ENCODE measurements at places on chromosomes 5 and 9. TPM values are rescaled to one million over a fixed set of nuclear protein-coding genes. Genes with fewer than 3 reads are reported as not detected.

DNA sequence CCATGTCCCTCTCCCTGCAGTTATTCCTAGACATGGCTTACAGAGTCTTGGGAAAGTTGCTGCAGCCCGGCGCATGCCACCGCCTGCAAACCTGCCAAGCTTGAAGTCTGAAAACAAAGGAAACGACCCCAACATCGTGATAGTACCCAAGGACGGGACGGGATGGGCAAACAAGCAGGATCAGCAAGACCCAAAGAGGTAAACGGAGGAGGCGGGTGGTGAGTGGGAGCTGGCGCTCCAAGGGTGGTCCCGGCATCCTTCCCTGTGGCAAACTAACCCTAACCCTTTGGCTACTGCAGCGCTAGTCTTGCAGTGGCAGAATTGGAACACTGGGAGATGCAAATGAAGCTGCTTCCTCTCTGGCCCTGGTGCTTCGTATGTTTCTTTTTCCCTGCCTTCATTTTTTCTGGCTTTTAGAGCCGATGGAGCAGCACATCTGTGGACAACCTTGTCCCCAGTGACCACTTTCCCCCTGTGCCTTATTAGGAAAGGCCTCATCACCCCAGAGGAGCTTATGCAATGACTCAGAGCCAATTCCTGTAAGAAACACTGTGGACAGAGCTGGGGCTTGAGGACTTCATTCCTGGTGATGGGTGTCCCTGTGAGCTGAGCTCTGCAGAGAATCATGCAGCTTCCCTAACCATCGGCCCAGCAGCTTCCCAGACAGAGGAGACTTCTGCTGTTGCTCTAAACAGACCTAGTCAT, 38.9 kb downstream of the PRRC2B start:
- DNase-seq: no peak

GRCh38 chr5:1374679-1375055, 29.8 kb upstream of the CLPTM1L start:
- no peak for DNase-seq

DNA sequence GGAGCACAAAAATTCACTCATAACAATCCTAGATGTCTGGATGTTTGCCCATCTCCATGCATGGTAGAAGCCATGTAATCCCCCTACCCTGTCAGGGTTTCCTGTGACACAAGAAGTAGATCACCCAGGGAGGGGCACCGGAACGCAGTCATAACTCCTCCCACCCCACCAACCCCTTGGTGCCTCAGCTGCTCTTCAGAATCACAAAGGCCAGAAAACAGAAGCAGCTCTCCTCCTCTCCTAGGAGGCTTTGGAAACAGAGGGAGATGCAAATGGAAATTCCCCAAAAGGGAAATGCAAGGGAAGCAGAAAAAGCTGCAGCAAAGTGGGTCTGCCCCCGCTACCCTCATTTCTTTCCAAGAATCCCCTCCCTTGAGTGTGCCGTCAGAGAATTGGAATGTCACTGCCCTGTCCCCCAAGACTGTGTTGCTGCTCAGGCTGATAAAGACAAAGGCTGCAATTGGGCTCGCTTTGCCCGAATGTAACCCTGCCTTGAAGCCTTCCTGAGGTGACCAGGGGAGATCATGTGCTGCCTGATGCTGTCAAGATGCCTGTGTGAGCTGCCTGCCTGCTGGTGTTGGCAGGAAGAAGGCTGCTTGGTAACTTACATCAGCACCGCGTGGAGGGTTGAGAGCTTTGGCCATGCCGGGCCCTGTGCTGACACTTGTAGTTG, 65.5 kb upstream of the ABCA1 start:
- peak; percentile 27 for DNase-seq

DNA sequence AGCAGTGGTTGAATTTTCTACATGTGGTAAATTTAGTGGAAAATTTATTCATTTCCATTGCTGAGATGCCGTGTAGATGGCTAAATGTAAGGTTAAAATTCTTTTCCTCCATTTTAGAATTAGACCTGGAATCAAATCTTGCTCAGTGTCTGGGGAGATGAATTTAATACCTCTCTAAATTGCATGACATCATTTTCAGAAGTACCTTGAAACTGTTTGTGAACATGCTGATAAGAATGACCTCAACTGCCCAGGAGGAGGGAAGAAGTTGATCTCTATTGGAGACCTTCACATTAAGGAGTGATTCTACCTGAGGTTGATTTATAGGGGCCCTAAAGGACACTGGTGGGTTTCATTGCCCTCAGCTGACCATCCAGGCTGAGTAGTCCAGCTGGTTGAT, 116.7 kb upstream of the EGFLAM start:
- DNase-seq: no peak

DNA sequence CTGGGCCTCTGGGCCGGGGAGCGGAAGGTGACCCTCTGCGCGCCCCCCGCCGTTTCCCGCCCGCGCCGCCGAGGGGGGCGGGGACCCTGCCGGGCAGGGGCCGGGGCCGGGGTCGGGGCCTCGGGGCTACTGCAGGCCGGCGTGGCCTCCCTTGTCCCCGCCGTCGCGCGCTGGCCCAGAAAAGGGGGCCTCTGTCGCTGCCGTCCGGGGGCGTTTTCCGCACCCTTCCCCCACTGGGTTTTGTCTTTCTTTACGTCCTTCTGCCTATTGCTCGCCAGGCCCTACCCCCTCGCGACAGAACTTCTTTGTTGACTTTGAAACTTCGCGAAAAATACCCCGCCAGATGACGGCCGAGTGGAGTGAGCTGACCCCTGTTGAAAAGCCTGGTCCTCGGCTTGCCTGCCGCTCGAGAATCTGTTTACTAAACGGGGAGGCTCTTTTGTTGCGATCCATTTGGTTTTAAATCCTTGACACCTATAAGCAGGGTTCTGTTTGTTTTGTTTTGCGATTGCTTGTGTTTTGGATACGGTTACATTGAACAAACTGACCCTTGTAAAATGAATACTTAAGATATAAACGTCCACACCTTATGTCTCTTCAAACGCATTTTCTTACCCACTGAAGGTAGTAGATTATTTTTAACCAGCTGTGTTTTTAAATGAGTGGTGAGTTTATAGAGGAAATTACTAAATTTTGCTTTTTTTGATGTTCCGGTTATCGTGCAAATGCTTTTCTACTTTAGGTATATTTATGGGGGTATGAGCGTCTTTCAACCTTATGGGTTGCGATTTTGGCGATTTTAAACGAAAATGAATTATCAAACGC, 765 bp downstream of the MARCHF6 start:
- DNase-seq: peak; percentile 74

DNA sequence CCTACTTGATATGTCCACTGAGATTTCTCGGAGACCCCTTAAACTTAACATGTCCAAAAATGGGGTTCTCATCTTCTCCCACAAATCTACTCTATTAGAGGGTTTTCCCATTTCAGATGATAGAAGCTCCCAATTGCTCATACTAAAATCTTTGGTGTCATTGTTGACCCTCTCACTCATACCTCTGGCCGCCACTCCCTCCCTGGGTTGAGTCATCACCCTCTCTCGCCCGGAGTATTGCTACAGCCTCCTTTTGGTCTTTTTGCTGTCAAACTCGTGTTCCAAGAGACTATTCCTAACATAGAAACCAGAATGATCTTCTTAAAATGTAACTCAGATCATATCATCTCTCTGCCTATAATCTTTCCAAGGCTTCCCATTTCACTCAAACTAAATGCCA, 91.0 kb upstream of the GNAQ start:
- no peak for DNase-seq

DNA sequence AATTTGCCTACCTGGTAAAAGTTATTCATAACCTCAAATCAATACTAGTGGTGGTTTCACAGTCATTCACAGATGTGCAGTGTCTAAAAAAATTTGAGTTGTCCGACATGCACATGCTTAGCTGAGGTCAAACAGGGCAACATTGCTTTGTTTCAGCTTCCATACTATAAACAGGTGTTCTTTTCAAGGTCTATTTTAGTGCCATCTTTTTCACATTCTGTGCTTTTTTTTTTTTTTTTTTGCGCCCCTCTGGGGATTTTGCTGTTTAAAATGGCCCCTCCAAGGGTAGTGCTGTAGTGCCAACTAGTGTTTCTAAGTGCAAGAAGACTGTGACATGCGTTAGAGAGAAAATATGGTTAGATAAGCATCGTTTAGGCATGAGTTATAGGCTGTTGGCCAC, 14.5 kb downstream of the PHAX start:
- no peak for DNase-seq

DNA sequence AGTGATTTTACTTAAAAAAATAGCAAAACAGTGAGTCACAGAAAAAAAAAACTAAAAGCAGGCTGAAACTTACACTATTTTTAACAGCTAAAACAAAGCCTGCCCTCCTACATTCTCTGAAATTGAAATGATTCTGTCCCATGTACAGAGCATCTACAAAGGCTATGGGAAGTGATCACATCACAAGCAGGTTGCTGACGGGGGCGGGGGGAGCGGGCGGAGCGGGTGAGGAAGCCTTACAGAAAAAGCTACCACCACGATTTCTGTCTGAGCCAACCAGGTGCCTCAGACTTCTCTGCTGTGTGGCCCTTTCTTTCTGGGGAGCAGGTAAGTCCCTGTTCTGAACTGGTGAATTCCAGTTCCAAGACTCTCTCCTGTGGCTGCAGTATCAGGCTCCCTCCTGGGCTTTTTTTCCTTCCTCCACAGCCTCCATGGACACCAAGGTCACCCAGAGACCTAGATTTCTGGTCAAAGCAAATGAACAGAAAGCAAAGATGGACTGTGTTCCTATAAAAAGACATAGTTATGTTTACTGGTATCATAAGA, 104.9 kb downstream of the ANKRD18B start:
- DNase-seq: no peak

- DNase-seq: no peak
Observed at GRCh38 chr5:165894916-165895315, 2389.5 kb downstream of the MAT2B start.

DNA sequence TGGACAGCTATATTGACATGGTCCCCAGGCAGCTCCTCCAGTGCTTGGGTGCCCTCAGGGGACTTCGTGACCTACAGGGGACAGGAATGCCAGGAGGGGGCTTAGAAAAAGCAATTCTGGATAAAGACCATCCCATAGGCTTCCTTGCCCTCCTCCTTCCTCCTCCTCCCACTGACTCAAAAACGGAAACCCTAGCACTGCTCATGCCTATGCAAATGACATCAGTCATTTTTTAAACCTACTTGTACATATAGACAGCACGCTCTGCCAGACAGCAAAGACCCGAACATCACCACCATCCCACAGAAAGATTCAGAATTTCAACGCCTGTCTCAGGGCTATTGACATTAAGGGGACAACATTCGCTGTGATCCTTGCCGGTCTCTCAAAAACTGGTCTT, 11.0 kb downstream of the IGFBPL1 start:
- no peak for DNase-seq

- DNase-seq: no peak
Observed at GRCh38 chr5:89005990-89006389, 123.0 kb upstream of the MEF2C start.

DNA sequence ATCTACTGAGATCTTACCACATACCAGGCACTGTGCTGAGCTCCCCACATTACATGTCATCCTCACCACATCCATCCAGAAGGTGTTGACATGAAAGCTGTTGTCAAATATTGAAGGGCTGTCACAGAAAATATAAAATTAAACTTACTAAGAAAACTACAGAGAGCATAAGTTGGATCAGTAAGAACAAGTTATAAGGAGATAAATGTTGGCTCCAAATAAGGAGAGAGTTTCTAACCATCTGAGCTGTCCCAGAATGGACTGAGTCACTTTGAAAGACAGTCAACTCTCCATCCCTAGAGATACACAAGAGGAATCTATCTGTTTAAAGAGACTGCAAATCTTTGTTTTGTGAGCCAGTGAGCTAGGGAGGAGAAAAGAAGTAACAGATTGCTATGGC, 169.8 kb downstream of the DRD1 start:
- DNase-seq: no peak

- DNase-seq: no peak
Observed at GRCh38 chr5:112978836-112979235, 2.2 kb downstream of the DCP2 start.

- no peak for DNase-seq
Observed at GRCh38 chr5:66213533-66213932, 69.4 kb downstream of the SREK1 start.

GRCh38 chr5:169956126-169956525, 24.2 kb downstream of the INSYN2B start:
- no peak for DNase-seq

GRCh38 chr9:6590334-6590733, 55.2 kb downstream of the GLDC start:
- DNase-seq: no peak

DNA sequence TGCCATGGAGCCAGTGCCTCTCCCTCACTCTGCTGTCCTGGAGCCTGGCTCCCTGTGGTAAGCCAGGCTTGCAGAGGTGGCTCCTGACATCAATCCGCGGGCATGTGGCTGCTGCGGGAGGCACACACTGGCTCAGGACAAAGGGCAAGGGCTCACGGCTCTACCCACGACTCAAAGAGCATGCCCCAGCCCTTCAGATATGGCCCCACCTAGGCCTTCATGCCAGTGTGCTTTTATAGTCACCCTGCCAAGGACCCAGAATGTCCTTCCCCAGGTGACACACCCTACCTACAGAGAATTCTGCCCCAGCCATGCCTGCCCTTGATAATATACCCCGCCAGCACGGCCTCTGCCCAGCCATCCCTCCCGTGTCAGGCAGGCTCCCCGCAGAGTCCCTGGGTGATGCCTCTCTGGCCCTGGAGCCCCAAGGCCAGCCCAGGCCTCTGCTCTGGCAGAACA, 1.6 kb downstream of the MGAT4B start:
- DNase-seq: no peak

DNA sequence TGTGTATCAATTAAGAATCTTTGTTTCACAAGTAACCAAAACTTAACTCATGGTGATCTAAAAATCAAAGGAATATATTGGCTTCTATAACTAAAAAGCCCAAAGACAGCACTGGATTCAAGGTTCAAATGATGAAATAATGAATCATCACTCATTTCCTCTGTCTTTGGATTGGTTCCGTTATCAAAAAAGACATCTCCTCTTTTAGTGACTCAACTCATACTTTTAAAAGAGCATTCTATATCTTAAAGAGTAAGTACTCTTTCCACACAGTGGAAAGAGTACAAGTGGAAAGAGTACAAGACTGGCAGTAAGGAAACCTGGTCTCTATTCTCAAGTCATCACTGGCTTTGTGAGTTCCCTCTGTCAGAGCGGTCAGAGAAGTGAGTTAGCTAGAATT, 141.4 kb upstream of the NMUR2 start:
- no peak for DNase-seq

DNA sequence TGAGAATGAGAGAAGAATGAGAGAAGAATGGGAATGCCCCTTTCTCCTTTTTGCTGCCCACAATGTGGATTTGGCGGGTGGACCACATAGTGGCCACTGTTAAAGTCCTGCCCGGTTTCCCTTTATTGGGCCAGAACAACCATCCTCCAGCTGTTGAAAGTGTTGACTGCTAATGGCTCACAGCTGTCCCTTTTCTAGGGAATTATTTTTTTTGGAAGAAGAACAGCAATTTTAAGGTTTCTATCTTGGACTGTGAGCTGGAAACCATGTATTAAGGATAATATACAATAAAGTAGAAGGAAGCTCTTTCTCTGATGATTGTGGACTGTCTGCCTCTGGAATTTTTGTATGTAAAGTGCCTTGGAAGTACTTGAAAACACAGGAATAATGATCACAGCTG, 185.9 kb downstream of the DMRT2 start:
- DNase-seq: peak; percentile 38

GRCh38 chr9:5582835-5583195, 46.1 kb upstream of the RIC1 start:
- no peak for DNase-seq

The PARP8 gene
- polyA plus RNA-seq: 12.7 TPM

The TICAM2 gene
- 6.6 TPM for polyA plus RNA-seq

The MTX3 gene
- 14.4 TPM for polyA plus RNA-seq

The C9 gene
- 0.53 TPM for polyA plus RNA-seq

The WDR31 gene
- 3.8 TPM for polyA plus RNA-seq

The SPINK13 gene
- polyA plus RNA-seq: not detected

The TSSK1B gene
- polyA plus RNA-seq: not detected

The ASPN gene
- 506 TPM for polyA plus RNA-seq

The ALDOB gene
- 1.1 TPM for polyA plus RNA-seq

The CD72 gene
- polyA plus RNA-seq: 1.9 TPM
